Stimulated activated CD8-positive, alpha-beta memory T cell treated with anti-CD3 and anti-CD28 coated beads, Interleukin-7, amount 100 ng/mL, for 1 hour (primary cell): ENCODE measurements at places on chromosomes 7 and 10.

DNA sequence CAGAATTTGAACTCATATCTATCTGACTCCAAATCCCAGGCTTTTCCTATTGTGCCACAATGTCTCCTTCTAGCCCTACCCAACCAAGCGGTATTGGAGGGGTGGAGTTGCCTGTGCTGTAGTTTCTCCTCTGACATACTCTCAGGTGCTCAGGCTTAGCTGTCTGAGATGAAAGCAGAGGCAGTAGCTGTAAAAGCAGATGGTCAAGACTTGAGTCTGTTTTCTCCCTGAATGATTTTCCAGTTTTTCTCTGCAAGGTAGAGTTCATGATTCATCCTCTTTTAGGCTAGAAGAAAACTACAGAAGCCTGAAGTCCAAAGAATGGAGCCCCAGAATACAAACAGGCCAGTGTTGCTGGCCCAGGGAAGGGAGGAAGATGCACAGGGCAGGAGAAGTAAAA, 130.0 kb downstream of the PDE1C start:
- DNase-seq = no peak

- DNase-seq = no peak
Observed at GRCh38 chr7:55052741-55053427, 34.1 kb downstream of the EGFR start.

DNA sequence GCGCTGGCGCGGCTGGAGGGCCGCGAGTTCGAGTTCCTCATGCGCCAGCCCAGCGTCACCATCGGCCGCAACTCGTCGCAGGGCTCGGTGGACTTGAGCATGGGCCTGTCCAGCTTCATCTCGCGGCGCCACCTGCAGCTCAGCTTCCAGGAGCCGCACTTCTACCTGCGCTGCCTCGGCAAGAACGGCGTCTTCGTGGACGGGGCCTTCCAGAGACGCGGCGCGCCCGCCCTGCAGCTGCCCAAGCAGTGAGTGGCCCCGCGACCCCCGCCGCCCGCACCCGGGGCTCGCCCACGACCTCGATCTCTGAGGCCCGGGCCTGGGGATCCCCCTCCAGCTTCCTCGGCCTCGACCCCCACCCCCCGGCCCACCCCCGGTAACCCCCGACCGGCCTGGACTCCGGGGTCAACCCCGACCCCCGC, 537 bp downstream of the FOXK1 start:
- no peak for DNase-seq

- no peak for DNase-seq
Observed at GRCh38 chr10:66405566-66405965, 520.3 kb upstream of the LRRTM3 start.

DNA sequence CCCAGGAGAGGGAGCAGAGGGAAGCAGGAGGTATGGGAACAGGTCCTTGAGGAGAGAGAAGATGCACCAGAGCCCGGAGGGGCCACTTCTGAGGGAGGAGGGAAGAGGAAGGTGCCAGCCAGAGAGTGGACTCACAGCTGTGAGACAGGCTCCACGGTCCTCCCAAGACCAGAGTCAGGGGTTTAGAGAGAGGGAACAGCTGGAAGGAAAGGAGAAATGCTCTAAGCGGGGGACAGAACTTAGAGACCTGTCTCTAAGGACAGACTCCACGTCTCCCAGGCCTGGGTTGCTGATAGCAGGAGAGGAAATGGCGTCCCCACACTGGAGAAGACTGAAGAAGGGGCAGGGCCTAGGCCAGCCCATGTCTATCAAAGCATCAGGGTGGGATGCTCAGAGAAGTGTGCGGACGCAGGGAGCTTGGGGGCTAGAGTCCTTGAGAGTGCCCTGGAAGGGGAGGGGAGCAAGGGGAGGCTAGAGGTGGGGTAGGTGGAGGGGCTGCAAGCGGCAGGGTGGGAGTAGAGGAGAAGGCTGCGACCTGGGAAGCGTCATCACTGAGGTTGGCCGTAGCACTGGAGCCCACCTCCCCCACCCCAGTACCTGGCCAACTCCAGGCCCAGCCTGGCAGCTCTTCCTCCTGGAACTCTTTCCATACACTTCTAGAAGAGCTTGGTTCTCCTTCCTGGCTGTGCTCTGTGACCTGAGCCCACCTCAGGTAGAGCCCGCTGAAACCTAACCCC, 25.6 kb upstream of the GRID1 start:
- no peak for DNase-seq

DNA sequence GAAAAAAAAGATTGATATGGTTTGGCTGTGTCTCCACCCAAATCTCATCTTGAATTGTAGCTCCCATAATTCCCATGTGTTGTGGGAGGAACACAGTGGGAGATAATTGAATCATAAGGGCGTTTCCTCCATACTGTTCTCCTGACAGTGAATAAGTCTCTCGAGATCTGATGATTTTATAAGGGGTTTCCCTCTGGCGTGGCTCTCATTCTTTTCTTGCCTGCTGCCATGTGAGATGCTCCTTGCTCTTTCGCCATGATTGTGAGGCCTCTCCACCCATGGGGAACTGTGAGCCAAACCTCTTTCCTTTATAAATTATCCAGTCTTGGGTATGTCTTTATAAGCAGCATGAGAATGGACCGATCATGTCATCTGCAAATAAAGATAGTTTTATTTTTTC, 29.4 kb upstream of the MAP3K8 start:
- no peak for DNase-seq

- no peak for DNase-seq
Observed at GRCh38 chr7:12323415-12323814, 80.2 kb downstream of the VWDE start.

GRCh38 chr10:114613237-114613979, 44.7 kb downstream of the ABLIM1 start:
- DNase-seq = no peak

DNA sequence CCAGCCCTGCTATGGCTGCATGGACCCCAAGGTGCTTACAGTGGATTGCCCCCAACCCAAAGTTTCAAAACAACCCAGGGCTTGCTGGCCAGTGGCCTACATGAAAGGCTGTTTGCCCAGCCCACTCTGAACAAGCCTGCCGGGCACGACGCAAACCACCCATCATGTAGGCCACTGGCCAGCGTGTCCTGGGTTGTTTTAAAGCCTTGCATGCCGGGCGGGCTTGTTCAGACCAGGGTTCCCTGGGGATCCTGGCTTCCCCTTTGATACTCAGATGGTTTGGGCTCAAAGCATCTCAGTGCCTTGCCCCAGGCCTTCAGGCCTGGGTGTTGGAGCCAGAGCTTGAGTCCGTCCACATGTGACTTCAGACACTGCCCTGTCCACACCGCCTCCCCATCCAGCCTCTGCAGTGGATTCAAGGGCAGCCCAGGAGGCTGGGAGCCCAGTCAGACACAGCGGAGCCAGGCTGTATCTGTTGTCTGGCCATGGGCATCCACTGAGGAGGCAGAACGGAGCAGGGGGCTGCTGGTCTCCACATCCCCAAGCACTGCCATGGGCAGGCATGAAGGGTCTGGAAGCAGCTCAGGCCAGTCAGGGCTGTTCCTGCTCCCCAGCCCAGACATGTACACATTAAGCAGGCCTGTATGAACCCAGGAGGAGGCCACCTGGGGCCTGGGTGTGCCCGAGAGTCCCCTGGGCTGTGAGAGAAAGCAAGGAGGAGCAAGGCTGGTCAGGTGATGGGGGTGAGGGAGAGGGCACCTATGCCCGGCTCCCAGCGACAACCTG, 4.0 kb upstream of the ADIRF start:
- DNase-seq = no peak

DNA sequence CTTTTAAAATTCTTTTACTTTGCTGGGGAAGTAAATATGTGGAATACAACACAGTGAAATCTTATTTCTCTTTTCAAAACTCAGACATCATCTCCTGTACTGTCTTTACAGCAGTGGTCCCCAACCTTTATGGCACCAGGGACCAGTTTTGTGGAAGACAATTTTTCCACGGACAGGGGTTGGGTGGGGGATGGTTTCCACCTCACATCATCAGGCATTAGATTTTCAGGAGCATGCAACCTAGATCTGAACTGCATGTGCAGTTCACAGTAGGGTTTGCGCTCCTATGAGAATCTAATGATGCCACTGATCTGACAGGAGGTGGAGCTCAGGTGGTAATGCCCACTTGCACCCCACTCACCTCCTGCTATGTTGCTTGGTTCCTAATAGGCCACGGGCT, 12.2 kb downstream of the TMEM60 start:
- no peak for DNase-seq

GRCh38 chr10:121579656-121580055, 18.6 kb downstream of the FGFR2 start:
- DNase-seq = no peak

- DNase-seq = no peak
Observed at GRCh38 chr10:89837165-89838043, 136.0 kb downstream of the KIF20B start.

DNA sequence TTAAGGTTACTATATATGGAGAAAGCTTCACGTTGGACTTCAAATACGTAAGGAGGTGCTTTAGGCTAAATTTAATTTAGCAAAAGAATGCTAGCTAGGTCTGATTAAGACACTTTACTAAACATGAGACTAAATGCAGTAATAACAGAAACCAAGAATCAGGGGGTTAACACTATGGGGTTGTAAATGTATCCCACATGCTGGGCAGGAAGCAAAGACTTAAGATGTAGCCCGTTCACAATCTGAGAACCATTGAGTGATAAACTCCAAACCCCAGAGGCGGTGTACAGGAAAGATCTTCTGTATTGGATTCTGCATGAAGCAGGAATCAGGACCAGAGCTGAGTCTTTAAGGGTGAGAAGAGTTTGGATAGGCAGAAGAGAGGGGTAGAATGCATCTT, 60.4 kb downstream of the FZD1 start:
- no peak for DNase-seq

- no peak for DNase-seq
Observed at GRCh38 chr7:112759905-112760304, 30.3 kb downstream of the TMEM168 start.

DNA sequence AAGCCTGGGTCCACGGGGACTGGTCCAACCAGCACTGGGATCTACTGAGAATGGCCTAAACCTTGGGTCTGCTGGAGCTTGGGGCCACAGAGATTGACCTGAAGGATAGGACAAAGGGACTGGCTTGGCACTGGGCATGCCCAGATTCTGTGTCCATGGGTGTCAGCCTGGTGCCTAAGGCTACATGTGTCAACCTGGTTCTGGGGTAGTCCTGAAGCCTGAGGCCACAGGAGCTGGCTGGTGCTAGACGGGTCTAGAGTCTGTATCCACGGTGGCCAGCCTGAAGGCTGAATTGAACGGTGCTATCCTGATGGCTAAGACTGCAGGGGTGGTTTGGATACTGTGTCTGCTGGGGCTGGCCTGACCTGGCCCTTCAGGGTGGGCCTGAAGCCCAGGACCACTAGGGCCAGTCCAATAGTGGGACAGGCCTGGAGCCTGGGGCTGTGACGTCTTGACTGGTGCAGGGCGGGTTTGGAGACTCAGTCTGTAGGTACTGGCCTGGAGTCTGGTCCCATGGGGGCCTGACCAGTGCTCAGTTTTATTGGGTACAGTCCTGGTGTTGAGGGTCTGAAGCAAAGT, 152.4 kb upstream of the HPS1 start:
- DNase-seq = no peak

- DNase-seq = no peak
Observed at GRCh38 chr10:77118603-77119282, 518.9 kb downstream of the KCNMA1 start.

DNA sequence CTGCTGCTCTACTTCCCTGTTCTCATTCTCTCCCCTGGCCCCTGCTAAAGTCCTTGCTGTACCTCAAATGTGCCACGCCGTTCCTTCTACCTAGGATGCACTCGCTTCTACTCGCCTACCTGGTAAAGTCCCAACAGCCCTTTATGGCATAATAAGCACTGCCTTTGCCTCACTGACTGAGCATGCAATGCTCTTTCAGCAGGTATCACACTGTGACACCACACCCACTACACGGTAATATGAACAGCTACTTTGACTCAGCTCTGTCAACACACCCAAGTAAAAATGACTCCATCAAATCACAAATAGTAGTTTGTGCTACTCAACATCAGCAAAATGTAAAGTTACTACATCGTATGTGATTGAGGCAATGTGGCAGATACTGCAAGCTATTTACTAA, 37.6 kb downstream of the FAM204A start:
- DNase-seq = no peak

DNA sequence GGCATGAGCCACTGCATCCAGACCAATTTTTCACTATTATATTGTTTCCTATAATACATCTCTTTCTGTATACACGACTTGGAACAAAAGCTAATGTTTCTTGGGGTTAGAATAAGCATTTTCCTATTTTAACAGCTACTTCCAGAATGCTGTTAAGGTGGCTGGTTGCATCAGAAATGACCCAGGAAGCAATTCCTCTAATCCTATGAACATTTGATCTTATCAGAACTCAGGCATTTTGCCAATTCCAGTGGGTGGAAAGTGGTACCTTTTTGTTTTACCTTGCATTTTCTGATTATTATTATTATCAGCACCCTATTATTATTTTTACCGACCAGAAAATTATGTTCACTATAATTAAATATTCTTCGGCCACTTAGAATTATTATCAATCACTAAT, 73.3 kb downstream of the NDUFB2 start:
- DNase-seq = no peak

- DNase-seq = no peak
Observed at GRCh38 chr7:151393031-151393977, 16.5 kb downstream of the WDR86 start.
